ENCODE measurements at places on chromosomes 5 and 9.

DNA sequence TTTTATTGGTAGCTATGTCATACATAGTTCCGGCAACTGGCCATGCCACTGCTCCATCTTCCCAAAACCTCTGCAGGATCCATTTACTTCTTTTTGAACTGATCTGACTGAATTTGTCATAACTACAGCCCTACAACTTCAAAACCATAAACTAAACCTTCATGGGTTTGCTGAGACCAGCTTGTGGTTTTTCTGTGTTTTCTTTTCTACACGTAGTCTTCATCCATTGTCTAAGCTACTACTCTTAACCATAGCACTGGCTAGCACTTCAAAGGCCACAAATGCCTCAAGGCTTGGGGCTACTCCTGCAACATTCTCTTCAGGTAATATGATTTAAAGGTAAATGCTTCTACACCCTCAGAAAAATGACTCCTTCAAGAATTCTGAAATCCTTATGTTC lies 9.0 kb upstream of the KIF2A start:
- DNase-seq: no peak

DNA sequence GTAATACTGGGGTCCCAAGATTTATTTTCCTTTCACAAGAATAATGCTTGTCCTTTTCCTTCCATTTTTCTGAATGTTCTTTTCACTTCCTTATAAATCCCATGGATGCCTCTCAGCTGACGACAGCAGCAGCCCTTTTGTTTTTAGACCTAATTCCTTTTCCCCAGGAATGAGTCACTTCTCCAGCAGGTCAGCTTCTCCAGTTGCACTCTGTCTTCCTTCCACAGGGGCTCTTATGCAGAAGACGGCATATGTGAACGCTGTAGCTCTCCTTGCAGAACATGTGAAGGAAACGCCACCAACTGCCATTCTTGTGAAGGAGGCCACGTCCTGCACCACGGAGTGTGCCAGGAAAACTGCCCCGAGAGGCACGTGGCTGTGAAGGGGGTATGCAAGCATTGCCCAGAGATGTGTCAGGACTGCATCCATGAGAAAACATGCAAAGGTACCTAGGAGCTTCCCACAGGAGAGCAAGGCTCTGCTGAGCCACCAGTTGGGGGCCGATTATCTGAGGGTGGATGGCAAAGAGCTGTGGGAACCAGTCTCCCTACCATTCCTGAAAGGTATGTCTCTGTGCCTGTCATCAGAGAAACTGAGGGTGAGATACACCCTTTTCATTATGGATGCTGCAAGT lies 72.9 kb downstream of the RFK start:
- DNase-seq: peak; percentile 46

DNA sequence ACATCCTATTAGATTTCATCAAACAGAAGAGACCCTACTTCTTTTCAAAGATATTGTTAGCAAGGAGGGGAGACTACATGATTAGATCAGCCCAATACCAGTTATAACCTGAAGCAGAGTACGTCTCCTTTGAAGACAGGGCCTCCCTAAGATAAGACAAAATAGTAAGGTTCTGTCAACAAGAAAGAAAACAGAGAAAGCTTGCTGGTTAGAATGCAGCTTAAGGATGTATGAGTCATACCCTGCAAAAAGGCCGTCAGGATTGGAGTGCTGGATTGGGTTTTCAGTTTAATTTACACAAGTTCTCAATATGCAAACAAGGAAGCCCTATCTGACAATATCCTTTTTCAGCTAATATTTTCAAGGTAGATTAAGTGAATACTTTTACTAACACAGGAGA lies 1581.2 kb upstream of the WWC1 start:
- DNase-seq: no peak

DNA sequence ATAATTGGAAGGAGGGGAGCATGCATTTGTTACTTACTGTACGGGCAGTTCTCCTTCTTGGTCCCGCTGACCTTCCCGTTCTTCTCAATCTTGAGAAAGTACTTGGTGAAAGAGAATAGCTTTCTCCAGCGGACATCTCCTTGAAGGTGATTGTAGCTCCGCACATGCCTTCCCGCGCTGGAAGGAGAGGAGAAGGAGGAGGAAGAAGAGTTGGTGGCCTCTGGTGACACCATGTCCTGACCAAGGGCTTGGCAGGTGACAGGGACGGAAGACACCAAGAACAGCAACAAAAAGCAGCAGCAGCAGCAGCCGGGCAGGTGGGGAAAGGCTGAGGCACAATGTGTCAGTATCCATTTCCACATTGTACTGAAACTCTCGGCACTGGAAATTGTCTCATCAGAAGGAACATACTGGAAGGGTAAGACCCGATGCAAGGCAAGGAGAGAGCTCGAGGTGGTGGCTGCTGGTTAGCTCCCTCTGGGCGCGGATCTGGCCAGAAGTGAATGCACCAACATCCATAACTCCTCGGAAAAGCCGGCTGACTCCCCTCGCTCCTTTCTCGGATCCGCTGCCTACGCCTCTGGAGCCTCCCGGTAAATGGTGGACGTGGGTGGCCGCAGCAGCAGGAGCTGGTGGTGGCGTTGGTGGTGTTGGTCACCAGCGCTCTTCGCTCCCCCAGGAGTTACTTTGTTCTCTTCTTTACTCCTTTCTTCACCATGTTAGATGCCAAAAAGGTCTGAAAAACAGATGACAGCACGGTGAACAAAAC lies 715 bp downstream of the FGF10 start:
- no peak for DNase-seq

DNA sequence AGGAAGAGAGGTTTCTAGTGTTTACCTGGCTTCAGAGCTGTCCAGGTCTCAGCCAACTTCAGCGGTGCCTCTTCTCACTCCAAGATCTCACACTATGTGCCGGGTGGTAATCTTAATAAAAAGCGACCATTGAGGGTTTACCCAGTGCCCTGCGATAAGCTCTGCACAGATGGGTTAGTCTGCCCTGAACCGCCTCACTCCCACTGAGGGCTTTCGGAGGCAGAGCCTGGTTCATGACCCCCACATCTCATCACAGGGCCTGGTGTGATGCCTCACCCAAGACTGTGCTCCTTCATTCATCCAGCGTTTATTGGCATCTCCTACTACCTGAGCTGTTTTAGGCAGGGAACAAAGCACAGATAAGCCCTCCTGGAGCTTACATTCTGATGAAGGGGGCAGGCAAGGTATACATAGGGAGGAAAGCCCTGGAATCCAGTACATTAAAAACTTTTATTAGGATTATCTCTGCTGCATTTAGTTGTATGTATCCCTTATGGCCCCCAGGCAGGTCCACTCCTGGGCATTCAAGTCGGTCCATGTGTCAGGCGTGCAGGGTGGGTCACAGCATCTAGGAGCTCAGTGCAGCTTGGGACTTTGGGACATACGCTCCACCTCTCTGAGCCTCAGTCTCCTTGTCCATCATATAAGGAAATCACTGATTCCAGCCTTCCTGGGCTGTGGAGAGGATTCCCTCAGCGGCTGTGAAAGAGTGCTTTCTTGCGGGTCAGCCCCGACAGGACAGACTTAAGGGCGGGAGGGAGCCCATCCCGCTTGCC lies 613 bp upstream of the COL15A1 start:
- DNase-seq: no peak

GRCh38 chr5:140673187-140673976 lies at the start of gene DND1:
DND1 (minus strand) TSS chr5:140673576; CDS start chr5:140673542, 34 bp downstream.
- DNase-seq: no peak

DNA sequence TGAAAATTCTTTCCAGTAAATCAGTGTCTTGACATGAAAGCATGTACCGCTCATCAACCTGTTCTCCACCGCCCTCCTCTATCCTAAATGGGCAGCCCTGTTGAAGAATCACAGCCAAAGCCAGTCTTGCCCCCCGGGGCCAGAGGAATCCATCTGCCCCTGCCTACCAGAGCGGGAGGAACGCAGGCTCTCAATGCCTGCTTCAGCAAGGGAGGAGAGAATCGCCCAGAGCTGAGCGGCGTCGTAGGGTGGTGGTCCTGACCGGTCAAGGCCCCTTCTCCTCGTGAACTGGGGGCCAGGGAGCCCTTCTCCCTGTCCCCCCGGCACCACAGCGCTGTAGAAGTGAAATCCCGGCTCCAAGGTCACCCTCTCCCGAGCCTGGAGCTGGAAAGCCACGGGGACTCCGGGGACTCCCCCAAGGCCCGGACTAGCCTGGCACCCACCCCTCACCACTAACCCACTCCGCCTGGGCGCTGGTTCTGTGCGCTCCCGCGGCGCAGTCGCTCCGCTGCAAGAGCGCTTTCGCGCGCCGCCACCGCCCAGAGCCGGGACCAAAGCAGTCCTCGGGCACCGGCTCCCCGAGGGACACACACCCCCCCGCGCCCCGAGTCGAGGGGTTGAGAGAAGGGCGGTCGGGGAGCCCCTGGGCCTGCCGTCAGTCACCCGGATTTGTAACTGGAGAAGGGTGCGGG lies 718 bp upstream of the TMEM215 start:
- DNase-seq: no peak

- DNase-seq: no peak
These were observed 25.9 kb upstream of the ADAMTS2 start for GRCh38 chr5:179371121-179371510.

GRCh38 chr9:120362446-120362845 lies 217.5 kb downstream of the CDK5RAP2 start:
- no peak for DNase-seq

DNA sequence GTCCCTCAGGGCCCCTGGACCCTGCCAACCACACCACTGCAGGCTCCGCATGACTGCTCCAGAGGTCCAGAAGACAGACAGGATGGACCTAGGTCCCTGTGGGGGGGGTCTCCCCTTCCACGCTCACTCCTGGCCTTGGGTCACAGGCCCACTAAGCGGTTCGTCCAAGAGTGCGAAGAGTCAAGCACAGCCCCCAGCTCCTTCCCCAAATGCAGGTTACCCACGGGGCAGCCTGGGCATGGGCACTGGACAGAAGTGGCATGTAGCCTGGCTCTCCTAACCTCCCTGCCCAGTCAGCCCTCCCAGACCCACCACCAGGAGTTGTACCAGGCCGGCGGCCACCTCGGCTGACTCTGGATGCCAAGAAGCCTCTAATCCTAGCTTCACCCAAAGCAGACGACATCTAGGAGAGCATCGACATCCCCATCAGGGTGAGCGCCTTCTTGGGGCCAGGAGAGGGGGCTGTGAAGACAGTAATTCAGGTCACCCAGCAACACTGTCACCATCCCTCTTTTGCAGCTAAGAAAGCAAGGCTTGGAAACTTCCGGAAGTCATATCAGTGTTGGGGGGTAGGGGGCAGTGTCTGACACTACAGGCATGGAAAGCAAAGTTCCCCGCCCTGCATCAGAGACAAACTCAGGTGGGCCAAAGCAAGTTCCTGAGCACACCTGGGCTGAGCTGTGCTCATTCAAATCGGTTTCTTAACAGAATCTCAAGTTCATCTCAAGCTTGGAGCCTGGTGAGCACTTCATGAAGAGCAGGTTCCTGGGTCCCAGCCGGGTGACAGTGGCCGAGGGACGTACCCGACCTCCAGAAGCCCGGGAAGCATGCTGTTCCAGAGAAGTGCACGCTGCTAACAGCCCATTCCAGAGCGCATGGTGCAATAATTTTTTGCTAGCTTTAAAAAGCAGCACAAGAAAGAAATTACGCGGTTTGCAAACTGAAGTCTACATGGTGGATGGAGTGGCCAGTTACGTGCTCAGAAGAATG lies 68.7 kb downstream of the SEMA4D start:
- no peak for DNase-seq

- no peak for DNase-seq
These were observed 52.7 kb downstream of the ALG2 start for GRCh38 chr9:99169086-99169485.

DNA sequence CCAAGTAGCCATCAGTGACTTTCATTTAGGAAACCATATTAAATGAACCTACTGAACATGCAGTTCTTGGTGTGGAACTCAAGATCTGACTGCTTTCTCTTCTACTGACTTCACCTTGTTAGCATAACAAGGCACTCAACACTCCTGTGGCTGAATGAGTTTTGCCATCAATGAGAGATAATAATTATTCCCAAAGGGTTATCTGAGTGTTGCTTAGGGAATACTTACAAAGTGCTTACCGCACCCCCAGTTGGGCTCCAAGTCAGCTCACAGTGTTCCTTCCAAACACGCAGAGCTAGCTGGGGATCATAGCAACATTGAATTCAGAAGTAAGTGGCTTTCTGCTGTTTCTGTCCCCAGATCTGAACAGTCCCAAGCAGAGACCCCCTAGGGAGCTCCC lies 182.9 kb downstream of the SREK1 start:
- DNase-seq: no peak

All from AG04449 (cell line).